ENCODE measurements at places on chromosomes 5 and 9. TPM values are rescaled to one million over a fixed set of nuclear protein-coding genes. Genes with fewer than 3 reads are reported as not detected.

DNA sequence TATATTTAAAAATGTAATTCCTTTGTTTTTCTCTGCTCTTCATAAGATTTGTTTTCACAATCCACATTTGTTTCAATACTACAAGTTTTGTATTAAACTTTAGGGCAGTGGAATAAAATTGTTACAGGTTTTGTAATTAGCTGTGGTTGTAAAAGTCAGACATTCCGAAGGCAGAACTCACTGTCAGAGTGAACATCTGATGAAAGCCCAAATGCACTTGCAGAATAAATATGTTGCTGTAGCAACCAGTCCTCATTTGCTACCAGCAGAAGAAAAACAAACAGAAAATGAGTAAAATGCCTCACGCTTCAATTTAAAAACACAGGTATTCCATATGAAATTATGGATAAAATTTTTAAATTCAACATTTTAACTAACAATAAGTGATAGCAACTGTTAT lies 740.1 kb upstream of the FAM174A start:
- H3K4me3 ChIP-seq: no peak overlapping the region
- no peak overlapping the region for H3K27ac ChIP-seq
- H3K4me1 ChIP-seq: no peaks in the 10 kb centered on the region
- H3K36me3 ChIP-seq: no peaks in the 10 kb centered on the region
- H3K27me3 ChIP-seq: no peaks in the 10 kb centered on the region

- no peak overlapping the region for H3K27ac ChIP-seq
- no peaks in the 10 kb centered on the region for H3K36me3 ChIP-seq
- H3K27me3 ChIP-seq: no peaks in the 10 kb centered on the region
- no peaks in the 10 kb centered on the region for H3K4me1 ChIP-seq
- H3K4me3 ChIP-seq: no peak overlapping the region
These were observed 69.0 kb upstream of the SLC12A2 start for GRCh38 chr5:128014578-128014977.

- H3K27ac ChIP-seq: no peak overlapping the region
- H3K4me1 ChIP-seq: no peaks in the 10 kb centered on the region
- no peak for DNase-seq
- H3K27me3 ChIP-seq: peaks cover 45% of the 10 kb centered on the region
- no peaks in the 10 kb centered on the region for H3K36me3 ChIP-seq
These were observed 32.3 kb upstream of the LPCAT1 start for GRCh38 chr5:1555808-1556731.

DNA sequence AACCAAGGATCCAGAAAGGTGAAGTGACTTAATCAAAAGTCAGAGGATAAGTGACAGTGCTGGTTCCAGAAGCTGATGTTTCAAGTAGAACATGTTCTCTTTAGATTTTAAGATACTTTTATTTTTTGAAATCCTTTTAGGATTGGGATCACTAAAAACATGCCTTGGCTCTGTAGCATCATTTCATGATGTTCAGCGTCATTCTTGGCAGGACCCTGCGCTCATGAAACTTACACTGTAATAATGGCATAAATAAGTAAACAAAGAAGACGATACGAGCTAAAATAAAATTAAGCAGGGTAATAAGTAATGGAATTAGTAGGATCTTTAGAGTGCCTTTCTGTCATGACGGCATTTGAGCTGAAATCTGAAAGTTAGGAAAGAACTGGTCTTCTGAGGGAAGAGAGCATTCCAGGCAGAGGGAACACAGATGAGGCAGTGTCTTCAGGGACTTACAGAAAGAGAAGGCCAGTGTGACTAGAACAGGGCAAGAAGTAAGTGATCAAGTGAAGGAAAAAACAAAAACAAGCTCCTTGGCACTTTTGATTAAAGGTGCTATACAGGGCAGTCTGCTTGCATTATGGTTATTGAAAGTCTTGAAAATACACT lies 19.9 kb downstream of the CTNNA1 start:
- peaks cover 2% of the 10 kb centered on the region for H3K27me3 ChIP-seq
- no peak for DNase-seq
- H3K4me3 ChIP-seq: no peak overlapping the region
- H3K36me3 ChIP-seq: no peaks in the 10 kb centered on the region
- no peaks in the 10 kb centered on the region for H3K4me1 ChIP-seq
- H3K27ac ChIP-seq: no peak overlapping the region

GRCh38 chr9:14066831-14067230 lies 247.1 kb downstream of the NFIB start:
- no peaks in the 10 kb centered on the region for H3K36me3 ChIP-seq
- H3K27me3 ChIP-seq: no peaks in the 10 kb centered on the region
- DNase-seq: no peak
- no peak overlapping the region for H3K4me3 ChIP-seq

DNA sequence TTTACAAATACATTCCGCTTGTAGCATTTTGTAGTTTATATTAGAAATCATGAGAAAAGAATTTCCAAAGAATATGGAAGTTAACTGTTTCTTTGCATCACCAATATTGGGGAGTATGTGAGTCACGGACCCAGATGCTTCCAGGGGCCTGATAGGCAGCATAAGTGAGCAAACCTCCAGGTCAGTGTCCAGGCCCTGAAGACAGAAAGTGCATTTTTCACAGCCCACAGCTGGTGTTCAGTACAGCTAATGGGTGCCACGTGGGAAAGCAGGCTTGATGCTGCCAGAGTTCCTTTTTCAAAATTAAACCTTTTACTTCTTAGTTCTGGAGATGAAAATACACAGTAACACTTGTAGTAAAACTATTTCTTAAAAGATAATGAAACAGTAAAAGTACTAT lies 454.4 kb upstream of the ACTBL2 start:
- no peak for DNase-seq
- H3K4me3 ChIP-seq: no peak overlapping the region
- H3K27me3 ChIP-seq: no peaks in the 10 kb centered on the region
- H3K4me1 ChIP-seq: no peaks in the 10 kb centered on the region

DNA sequence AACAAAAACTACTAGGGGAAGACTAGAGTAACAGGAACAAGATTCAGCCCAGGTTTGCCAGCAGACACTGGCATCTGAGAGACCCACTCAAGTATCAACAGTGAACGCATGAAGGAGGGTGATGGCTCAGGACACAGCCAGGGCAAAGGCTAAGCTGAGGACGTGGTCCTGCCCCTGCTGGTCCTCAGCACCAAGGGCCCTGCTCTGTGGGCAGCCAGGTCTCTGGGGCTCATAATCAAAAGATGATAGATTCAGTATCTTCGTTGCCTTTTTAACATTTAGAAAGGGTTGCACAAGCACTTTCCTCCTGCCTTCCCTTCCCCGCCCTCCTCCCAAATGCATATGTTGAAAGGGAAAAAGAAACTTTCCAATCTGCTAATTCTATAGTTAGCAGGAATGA lies 31.5 kb downstream of the MACROH2A1 start:
- no peak for DNase-seq
- H3K4me3 ChIP-seq: no peak overlapping the region
- H3K36me3 ChIP-seq: peaks cover 47% of the 10 kb centered on the region
- H3K4me1 ChIP-seq: no peaks in the 10 kb centered on the region
- no peak overlapping the region for H3K27ac ChIP-seq

- H3K36me3 ChIP-seq: no peaks in the 10 kb centered on the region
- H3K27ac ChIP-seq: no peak overlapping the region
- H3K4me1 ChIP-seq: no peaks in the 10 kb centered on the region
- peak overlapping the region; percentile 15 for H3K4me3 ChIP-seq
These were observed 174.0 kb upstream of the FOXD4L5 start for GRCh38 chr9:65458992-65459391.

DNA sequence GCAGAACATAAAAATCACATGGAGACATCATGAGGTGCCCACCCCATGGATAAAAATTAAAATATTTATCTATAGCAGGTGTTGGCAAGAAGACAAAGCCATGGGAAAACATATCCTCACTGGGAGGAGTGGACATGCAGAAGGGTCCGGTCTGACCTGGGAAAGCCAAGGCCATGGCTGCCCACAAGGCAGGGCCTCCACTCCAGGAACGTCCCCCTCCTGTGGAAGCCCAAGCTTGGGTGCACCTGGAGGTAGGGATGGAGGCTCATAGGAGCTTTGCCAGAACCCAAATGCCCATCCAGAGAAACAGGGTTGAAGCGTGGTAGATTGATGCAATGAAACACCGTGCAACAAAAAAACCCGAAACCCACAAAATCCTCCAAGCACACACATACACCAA lies 81.4 kb upstream of the COL5A1 start:
- peaks cover 3% of the 10 kb centered on the region for H3K4me1 ChIP-seq
- no peak overlapping the region for H3K4me3 ChIP-seq
- DNase-seq: no peak
- no peak overlapping the region for H3K27ac ChIP-seq

DNA sequence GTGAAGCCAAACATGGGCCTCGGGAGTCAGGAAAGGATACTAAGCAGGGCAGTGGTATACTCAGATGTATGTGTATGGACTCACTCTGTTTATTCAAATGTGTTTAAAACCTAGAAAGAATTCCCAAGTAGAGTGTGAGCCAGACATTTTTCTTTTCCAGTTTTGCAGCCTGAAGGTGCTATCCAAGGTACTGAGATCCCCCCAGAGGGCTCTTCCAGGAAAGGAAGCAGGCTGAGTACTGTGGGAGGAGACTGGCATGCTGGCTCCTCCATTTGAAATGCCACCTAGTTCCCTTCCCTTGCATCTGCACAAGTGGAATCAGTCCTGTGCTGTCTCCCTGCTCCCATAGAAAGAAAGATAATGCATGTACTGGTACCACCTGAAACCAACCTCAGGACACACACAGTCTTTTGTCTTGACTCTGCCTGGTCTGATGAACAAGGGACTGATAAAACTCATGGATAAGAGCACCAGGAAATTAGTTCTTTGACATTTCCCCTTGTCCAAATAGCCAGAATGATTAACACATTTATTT lies 85.9 kb downstream of the HRH2 start:
- H3K4me3 ChIP-seq: no peak overlapping the region
- H3K36me3 ChIP-seq: no peaks in the 10 kb centered on the region
- no peaks in the 10 kb centered on the region for H3K4me1 ChIP-seq
- peaks cover 32% of the 10 kb centered on the region for H3K27me3 ChIP-seq
- DNase-seq: no peak

DNA sequence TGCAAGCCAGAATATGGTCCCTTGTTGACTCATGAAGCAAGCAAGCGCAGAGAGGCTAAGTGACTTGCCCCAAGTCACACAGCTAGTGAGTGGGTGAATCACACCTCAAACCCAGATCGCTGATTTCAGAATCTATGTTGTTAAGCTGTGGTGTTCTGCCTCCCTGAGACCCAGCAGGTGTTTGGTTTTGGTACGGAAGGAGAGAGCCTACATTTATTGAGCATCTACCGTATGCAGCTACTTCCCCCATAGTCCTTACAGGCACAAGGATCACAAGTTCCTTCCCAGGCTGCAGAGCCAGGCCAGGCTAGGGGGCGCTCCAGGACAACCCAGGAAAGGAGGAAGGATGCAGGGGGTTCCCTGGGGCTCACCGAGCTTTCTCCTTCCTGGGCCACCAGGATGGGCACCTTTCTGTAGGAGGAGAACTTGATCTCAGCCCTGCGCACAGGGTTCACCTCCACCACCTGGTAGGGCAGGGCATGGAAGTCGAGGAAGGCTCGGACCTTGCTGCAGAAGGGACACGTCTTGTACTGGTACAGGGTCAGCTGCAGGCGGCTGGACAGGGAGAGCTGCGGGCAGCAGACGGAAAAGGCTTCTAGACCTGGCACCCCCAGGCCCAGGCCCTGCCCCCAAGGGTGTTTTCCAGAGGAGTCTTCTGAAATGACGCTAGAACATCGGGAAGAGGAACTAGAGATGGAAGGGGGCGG lies 2.5 kb downstream of the PTGES2 start:
- no peak overlapping the region for H3K27ac ChIP-seq
- peaks cover 12% of the 10 kb centered on the region for H3K36me3 ChIP-seq
- no peaks in the 10 kb centered on the region for H3K27me3 ChIP-seq
- DNase-seq: no peak
- no peak overlapping the region for H3K4me3 ChIP-seq

- DNase-seq: no peak
- peaks cover 3% of the 10 kb centered on the region for H3K4me1 ChIP-seq
- peaks cover 67% of the 10 kb centered on the region for H3K27me3 ChIP-seq
- no peak overlapping the region for H3K27ac ChIP-seq
These were observed 837 bp upstream of the AHRR start for GRCh38 chr5:320524-321229.

The INSYN2B gene
- total RNA-seq: not detected

The C6 gene
- total RNA-seq: 0.49 TPM

The SHOC1 gene
- not detected for total RNA-seq

The C9 gene
- total RNA-seq: 0.44 TPM

All from T-cell (primary cell).